ENCODE measurements at places on chromosomes 1 and 21.

- DNase-seq, result peak; percentile 19
Observed at GRCh38 chr21:32653326-32653901, 41.2 kb upstream of the CFAP298 start.

GRCh38 chr1:108027389-108027788, 62.4 kb upstream of the VAV3 start:
- no peak for DNase-seq

DNA sequence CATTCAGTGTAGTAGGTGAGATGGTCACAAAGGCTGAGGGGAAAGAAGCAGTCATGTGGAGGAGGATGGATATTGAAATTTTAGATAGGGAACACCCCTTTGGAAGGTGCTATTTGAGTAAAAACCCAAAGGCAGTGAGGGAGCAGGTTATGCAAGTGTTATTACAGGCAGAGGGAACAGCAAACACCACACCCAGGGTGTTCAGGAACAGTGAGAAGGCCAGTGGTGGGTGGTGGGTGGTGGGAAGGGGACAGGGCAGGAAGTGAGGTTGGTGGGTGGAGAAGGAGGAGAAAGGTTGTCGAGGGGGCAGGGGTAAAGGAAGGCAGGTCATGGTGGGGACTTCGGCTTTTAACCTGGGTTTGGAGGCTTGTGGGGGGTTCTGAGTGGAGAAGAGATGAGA, 39.2 kb upstream of the SCMH1 start:
- DNase-seq, result no peak

- DNase-seq, result no peak
Observed at GRCh38 chr1:245677461-245678240, 522.9 kb downstream of the KIF26B start.

DNA sequence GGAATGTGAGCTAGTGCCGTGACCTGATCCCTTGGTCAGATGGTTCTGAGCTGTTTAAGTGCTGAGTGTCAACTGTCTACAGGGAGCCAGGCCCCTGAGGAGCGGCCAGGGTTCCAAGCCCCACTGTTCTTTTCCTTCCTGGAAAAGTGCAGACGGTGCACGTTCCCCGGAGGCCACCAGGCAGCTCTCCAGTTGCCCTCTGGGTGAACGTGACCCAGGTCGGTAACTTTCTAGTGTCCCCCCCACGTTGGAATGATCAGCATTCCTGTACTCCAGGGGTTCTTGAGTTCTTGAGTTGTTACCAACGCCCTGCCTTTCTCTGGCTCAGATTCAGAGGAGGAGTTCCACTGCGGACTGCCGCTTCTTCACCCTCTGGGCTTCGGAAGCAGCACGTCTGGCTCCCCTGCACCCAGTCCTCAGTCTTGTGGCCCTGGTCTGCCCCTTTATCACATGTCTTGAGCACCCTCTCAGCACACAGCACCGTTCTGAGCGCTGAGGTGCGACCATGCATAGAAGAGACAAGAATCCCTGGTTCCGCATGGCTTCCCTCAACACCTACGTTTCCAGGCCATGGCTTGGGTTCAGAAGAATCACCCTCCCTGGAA, 131.5 kb downstream of the DHRS3 start:
- no peak for DNase-seq

DNA sequence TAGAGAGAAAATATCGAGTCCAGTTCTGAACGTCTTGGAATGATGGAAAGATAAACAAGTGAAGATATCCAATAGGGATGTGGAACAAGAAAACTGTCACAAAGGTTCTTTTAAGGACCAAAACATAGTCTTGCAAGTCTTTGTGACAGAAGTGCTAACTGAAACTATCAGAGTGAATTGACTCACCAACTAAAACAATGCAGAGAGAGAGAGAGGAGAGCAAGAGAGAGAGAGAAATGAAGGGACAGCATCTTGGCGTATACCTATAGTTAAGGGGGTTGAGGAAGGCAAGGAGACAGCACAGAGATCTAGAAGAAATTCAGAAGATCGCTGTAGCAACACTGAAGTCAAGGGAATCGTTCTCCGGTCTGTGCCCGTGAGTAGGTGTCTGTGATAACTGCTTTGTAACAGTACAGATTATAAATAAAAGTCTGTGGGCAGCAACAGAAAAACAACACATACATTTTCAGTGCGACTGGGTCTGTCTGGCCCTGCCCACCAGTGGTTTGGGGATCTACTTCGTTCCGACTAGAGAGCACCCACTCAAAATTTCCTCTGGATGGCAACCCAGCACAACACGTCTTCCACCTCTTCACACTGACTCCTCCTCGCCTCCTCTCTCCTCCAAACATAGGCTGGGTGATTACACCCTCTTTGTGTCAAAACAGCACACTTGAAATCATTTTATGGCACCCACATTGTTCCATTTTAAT, 4.8 kb upstream of the COA6 start:
- peak; percentile 59 for DNase-seq

- DNase-seq, result no peak
Observed at GRCh38 chr1:94012708-94013366, 103.6 kb upstream of the GCLM start.

- DNase-seq, result no peak
Observed at GRCh38 chr1:92244376-92244775, 26.7 kb downstream of the C1orf146 start.

DNA sequence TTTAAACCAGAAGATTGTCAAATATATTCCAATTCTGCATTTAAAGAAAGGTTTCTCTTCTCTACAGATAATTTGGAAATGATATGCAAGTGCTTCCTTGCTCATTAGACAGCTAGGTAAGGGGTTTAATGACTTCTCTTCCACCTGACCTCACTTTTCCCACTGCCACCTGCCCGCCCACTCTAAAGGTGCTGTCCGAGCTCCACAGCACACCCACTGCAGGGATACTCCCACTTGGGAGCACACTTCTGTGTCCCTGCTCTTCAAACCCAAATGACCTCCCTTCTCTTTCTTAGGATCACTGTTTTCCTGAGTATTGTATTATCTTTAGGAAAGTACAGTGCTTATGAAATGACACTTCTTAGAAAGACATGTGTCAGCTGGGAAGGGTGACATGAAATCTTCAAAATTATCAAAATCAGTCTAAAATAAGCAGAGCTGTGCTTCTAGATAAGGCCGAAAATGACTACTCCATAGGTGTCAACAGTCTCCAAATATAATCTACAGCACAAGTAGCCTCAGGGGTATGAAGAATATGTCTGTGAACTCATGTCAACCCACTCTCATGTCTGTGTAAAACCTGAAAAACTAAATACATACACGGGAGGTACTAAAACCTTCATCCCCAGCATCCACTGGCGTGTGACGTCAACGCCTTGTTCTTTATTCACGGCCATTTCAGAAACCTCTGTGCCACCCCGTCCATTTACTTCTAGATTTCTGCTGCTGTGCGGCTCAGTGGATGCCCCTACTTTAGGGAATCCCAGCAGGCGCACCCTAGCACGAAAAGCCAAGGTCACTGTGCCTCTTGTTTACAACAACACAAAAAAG, 71.0 kb downstream of the SLC45A1 start:
- DNase-seq, result no peak

DNA sequence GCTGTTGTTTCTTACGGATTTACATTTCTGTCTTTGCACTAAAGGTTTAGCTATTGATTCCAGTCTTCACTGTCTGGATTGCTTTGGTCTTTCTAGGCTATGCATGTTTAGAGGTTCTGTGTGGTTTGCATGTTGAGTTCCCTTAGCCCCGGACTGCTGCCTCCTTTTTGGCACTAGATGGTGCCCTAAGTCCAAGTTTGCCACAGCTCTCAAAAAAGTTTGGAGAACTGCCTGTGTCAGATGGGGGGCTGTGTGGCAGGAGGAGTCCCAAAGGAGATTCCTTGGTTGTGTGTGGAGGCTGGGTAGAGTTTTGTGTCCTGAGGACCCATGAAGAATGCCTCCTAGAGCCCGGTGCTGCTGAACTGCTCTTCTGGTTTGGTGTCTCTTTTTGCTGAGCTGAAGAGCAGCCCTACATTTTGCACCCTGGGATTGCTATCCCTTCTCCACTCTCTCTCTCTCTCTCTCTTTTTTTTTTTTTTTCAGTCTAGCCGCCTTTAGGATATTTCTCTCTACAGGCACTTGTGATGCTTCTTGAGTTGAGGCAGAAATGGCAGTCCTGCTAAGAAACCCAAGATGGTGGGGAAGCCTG, 74.4 kb downstream of the PTGS2 start:
- peak; percentile 19 for DNase-seq

GRCh38 chr1:145985502-145986439, 10.6 kb downstream of the TXNIP start:
- no peak for DNase-seq

GRCh38 chr1:92365378-92366039, 66.7 kb downstream of the RPAP2 start:
- DNase-seq, result no peak

GRCh38 chr1:39404876-39405275, 86.6 kb upstream of the BMP8A start:
- no peak for DNase-seq

DNA sequence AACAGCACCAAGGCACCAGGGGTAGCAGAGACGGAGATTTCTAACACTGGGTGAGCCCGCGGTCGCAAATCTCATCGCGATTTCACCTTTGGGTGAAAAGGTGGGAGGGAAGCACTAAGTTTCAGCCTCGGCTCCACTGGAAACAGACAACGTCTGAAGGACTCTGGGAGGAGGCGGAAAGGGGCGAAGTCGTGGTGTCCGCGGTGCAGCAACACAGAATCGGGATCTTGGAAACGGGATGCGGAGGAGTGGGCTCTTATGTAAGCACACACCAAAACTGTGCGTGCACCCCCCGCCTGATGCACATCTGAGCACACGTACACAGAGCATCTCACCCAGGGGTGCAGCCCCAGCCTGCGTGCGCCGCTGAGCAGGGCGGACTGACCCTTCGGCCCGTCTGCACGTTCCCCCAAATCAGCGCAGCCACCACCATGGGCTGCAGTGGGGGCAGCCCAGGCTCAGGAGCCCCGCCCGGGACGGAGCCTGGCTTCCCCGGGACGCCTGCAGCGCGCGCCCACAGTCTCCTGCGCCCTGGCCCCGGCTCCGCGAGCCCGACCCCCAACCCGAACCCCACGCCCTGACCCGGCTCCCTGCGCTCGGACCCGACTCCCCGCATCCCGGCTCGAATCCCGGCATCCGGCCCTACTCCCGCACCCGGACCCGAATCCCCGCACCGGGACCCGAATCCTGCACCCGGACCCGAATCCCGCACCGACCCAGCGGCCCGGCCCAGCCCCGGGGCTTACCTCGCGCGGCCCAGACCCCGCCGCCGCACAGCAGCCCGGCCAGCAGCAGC, 670 bp downstream of the CLSTN1 start:
- DNase-seq, result peak; percentile 47

DNA sequence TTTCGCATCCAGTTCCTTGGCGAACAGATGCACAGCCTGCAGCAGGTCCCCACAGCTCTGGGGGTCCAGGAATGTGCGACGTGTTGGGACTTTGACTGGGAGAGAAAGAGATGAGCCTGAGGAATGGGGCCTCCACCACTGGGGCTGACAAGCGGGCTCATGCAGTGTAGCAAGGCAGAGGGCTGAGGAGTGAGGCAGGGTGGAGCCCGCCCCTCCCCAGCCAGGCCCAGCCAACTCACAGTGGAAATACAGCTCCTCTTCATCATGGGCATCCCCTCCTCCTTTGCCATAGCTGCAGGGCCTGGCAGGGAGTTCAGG, 30.7 kb downstream of the CDCA8 start:
- DNase-seq, result no peak

GRCh38 chr1:53524428-53525375, 65.5 kb downstream of the DMRTB1 start:
- DNase-seq, result no peak

DNA sequence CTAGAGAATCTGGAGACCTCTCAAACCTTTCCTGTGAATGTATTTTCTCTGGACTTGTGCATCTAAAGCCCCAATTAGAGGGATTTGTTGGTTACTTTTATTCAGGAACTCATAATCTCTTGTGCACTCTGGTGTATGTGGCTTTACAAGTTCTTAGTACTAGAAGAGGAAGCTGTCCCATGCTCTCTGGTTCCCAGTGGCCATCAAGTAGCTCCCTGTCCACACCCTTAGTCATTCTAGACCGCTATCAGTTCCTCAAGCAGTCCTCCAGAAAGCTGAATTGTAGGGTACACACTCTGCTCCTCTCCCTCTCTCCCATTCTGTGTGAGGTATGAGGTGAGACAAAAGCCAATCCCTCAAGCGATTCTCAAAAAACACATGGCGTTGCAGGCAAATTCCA, 470.3 kb downstream of the PTPRC start:
- DNase-seq, result no peak

GRCh38 chr1:46569884-46570725, 18.7 kb upstream of the KNCN start:
- DNase-seq, result no peak

- peak; percentile 87 for DNase-seq
Observed at GRCh38 chr1:84781946-84782771, 91.9 kb upstream of the SSX2IP start.

GRCh38 chr1:195769461-195769860, 838.8 kb downstream of the KCNT2 start:
- DNase-seq, result no peak

GRCh38 chr1:53710584-53710983, 28.4 kb downstream of the GLIS1 start:
- DNase-seq, result no peak
